Stimulated activated CD8-positive, alpha-beta memory T cell treated with anti-CD3 and anti-CD28 coated beads, Interleukin-7, amount 100 ng/mL, for 1 hour (primary cell): ENCODE measurements at places on chromosomes 2 and 18.

- DNase-seq = no peak
Observed at GRCh38 chr18:48661421-48661820, 122.6 kb downstream of the CTIF start.

- DNase-seq = no peak
Observed at GRCh38 chr2:170999654-171000053, 70.6 kb downstream of the GORASP2 start.

GRCh38 chr2:189082376-189082975 is 97.1 kb downstream of the COL5A2 start:
- no peak for DNase-seq

DNA sequence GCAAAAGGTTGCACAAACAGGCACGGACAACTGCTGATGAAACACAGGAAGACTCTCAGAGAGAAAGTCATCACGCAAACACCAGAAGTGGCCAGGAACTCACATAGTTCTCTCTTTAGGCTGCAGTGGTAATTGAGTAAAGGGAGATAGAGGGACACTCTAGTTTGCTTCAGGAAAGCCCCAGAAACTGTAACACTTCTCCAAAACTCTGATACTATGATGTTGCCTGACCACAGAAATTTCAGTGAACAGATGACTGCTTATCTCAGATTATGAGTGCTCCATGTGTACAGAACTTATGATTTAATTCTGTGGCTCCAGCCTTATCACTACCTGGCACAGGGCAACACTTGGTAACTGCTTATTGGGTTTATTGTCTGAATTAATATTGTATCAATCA is 311.5 kb upstream of the GYPC start:
- DNase-seq = no peak

DNA sequence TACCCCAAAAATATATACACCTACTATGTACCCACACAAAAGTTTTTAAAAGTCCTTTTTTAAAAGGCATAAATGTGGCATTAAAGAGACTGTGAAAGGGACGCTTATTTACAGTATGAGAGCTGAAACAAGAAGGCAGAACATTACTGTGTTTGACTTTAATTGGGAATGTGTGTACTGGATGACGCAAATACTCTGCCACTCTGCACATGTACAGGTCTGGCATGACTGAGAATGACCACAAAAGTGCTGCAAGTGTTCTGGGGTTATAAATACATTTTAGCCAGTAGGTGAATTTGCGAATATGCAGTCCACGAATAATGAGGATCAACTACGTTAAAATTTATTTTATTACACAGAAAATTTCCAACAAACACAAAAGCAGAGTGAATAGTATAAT is 11.4 kb downstream of the DARS1 start:
- DNase-seq = no peak

GRCh38 chr2:32135409-32135808 is 30.3 kb upstream of the SLC30A6 start:
- no peak for DNase-seq

- DNase-seq = no peak
Observed at GRCh38 chr2:207828361-207829057, 58.8 kb upstream of the FZD5 start.

GRCh38 chr2:162166745-162167144 is 14.7 kb upstream of the GCG start:
- no peak for DNase-seq

- DNase-seq = no peak
Observed at GRCh38 chr18:60047556-60047955, 147.8 kb downstream of the PMAIP1 start.

GRCh38 chr2:141020346-141020745 is 1110.5 kb downstream of the LRP1B start:
- no peak for DNase-seq

GRCh38 chr2:140596447-140596846 is 1534.4 kb downstream of the LRP1B start:
- DNase-seq = no peak

DNA sequence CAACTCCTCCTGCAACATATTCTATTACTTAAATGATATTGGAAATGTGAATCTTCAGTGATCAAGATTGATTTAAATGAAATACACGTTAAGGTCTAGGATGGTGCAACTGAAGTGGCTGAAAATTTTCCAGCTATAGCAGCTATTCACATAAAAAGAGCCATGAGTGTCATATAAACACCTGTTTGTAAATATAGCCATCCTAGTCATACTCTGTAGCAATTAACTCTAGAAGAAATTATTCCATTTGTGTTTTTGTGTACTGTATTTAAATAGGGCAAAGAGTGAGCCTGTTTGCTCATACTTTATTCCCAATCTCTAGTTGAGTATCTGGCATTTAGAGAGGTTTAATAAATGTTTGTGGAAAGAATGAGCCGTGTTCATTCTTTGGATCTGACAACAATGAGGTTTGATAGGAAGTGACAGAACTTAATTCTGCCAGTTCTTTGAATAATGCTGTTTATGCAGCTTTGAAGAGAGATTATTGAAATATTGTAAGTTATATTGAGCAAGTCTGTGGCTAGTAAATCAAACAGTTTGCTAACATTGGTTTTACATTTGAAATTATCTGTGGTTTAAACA is 49.7 kb downstream of the BABAM2 start:
- no peak for DNase-seq
